Breast epithelium (tissue), 4 donors: ENCODE measurements at places on chromosomes 1 and 21. TPM values are rescaled to one million over a fixed set of nuclear protein-coding genes. Genes with fewer than 3 reads are reported as not detected.

Gene LCE3E
- total RNA-seq = not detected

GRCh38 chr1:24351247-24351646 lies 32.1 kb downstream of the GRHL3 start:
- no peaks in the 10 kb centered on the region for H3K4me1 ChIP-seq
- H3K4me3 ChIP-seq = no peak overlapping the region
- DNase-seq = no peak

DNA sequence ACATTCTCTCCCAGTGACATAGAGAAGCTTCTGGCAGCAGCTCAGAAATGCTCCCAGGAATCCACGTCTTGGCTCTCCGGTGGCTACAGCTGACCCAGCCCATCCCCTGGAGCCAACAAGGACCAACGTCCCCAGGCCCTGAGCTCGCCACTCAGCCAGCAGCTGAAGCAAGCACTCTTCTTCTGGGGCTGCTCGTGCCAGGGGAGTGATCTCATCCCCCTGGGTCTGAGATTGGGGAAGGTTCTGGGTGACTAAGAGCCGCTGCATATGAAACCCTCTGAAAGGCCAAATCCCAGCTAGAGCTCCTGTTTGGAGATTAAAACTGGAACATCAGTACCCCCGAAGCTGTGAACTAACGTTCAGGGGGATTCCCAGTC lies 487.9 kb downstream of the NPHP4 start:
- H3K4me1 ChIP-seq = peaks cover 12% of the 10 kb centered on the region
- no peaks in the 10 kb centered on the region for H3K27me3 ChIP-seq
- peak overlapping the region; percentile 64 for H3K27ac ChIP-seq
- H3K4me3 ChIP-seq = no peak overlapping the region

DNA sequence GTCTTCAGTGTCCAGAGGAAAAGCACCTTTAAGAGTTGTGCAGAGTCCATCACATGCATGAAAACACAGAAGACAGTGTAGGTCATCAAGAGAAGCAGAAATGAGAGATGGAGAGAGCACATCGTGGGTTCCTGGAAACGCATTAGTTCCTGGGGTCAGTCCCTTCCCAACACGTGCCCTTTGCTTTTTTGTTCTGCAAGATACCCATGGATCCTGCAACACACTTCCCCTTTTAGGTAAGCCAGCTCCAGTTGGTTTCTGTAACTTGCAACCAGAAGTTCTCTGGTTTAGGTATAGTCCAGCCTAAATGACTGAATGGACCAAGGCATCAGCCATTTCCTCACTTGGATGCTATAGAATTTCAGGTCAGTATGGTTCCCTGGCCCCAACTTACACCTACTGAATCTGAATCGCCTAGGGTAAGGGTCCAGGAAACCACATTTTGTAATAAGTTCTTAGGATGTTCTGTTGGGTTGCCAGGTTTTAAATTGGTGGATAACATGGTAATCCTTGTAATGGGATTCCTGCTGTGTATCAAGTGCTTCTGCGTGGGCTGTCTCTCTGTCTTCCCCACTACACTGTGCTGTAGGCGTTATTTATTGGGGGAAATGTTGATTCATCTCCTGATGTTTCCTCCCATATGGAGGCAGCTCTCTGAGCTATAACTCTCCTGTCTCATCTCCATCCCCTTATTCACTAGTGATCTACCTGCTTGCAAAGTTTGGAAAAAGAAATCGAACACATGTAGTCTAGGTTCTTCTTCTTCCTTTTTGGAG lies 230.6 kb downstream of the TNR start:
- DNase-seq = no peak
- no peak overlapping the region for H3K4me3 ChIP-seq
- no peaks in the 10 kb centered on the region for H3K27me3 ChIP-seq
- H3K27ac ChIP-seq = no peak overlapping the region
- no peaks in the 10 kb centered on the region for H3K4me1 ChIP-seq
- no peaks in the 10 kb centered on the region for H3K36me3 ChIP-seq

Gene SYT2
- total RNA-seq = under 0.01 TPM

Gene PI4KB
- 91.8 TPM for total RNA-seq

DNA sequence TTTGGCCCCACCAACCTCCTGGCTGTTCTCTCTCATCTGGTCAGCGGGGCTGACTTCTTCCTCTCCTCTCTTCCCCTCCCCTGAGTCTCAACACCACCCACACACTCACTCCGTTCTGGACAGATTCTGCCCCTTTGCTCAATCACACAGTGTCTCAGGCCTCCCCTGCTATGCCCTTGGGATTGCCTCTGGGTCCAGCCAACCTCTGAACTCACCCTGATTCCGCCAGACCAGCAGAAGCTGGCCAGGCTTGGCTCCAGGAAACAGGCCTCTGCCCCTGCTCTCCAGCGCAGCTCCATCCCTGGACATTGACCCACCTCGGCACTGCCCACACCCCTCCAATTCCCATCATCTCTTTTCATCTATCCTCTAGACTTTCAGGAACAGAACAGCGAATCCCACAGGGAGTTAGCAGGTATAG lies 22.1 kb downstream of the AHDC1 start:
- no peak overlapping the region for H3K4me3 ChIP-seq
- H3K27ac ChIP-seq = peak overlapping the region; percentile 62
- no peak for DNase-seq
- no peaks in the 10 kb centered on the region for H3K27me3 ChIP-seq
- H3K4me1 ChIP-seq = no peaks in the 10 kb centered on the region

DNA sequence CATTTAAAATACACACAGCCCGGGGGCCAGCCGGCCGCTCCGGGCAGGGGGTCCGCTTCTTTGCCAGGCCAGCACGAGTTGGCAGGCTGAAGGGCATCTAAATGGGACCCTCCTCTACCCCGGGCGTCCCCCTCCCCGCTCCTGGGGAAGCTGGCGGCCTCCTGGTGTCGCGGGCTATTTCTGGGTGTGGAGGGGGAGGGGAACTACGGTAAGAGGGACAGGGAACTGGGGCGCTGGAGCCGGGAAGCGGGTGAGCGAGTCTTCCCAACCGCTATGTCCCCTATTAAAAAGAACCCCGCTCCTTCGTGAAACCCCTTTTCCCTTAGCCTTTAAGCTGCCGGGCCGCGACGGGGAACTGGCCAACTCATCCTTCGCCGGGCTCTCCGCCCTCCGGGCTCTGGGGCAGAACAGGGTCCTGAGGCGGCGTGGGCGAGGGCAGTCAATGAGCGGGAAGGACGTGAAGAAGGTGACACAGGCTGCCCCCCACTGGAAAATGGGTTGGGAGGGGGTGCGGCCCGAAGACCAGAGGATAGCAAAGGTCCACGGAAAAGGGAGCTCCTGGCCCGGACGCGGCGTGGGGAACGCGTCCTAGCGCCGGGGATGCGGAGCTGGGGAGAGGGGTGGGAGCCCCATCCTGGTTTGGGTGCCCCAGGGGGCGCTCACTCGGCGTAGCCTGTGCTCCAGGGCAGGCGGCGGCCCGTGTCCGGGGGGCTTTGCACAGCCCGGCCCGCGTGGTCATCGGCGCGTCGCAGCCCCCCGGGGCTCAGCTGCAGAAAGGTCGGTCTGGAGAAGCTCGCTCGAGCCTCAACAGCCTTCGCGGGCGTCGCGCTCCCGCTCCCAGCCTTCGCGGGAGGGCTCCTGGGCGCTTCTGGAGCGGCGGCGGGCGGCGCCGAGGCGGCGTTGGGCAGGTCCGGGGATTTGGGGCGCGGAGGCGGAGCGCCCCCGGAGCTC lies 544 bp downstream of the PPM1J start:
- DNase-seq = no peak
- H3K27ac ChIP-seq = peak overlapping the region; percentile 64
- H3K4me3 ChIP-seq = peak overlapping the region; percentile 89
- H3K27me3 ChIP-seq = no peaks in the 10 kb centered on the region
- H3K36me3 ChIP-seq = no peaks in the 10 kb centered on the region

GRCh38 chr1:88741413-88741812 lies 57.3 kb downstream of the PKN2 start:
- H3K27ac ChIP-seq = no peak overlapping the region
- H3K4me1 ChIP-seq = no peaks in the 10 kb centered on the region
- H3K36me3 ChIP-seq = no peaks in the 10 kb centered on the region
- H3K4me3 ChIP-seq = no peak overlapping the region

Gene CCDC185
- total RNA-seq = not detected

Gene TMEM79
- 7.8 TPM for total RNA-seq

DNA sequence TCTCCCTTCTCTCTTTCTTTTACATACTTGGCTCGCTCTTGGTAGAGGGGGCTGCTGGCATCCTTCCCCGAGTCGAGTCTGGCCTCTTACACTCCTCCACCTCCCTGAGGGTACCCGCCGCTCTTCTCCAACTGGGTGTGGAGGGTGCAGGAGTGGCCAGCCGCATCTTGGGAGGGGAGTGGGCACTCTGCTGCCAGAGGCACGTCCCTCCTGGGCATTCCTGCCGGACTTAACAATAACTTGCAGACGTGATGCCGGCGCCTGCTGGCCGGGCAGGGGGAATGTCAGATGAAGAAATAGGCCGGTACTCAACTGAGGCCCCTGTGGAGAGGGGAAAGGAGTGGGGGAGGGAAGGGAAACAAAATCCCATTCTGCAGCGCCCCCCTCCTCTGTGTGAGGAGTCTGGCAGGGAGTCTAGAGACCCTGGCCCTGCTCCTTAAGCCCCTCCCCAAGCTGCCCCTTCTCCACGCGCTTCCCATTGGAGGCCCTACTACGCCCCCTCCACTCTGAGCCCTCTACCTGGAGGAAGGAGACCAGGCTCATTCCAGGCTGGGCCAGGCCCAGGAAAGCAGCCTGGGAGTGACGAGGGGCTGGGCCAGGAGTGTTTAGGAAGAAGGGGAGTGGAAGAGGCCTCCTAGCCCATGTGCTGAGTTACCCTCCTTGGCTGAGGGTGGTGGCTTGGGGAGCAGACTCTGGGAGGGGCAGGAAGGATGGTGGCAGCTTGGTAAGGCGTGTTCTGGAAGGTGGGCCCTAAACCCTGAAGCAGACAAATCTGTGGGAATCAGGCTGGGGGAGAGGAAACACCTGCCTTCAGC lies 1.8 kb downstream of the ATP2B4 start:
- H3K4me1 ChIP-seq = peaks cover 4% of the 10 kb centered on the region
- H3K4me3 ChIP-seq = peak overlapping the region; percentile 63
- DNase-seq = no peak
- no peaks in the 10 kb centered on the region for H3K27me3 ChIP-seq
- no peaks in the 10 kb centered on the region for H3K36me3 ChIP-seq

GRCh38 chr21:44420416-44421205 lies 34.7 kb upstream of the LRRC3 start:
- no peaks in the 10 kb centered on the region for H3K36me3 ChIP-seq
- peaks cover 24% of the 10 kb centered on the region for H3K27me3 ChIP-seq
- no peaks in the 10 kb centered on the region for H3K4me1 ChIP-seq
- H3K4me3 ChIP-seq = no peak overlapping the region

Gene TCHHL1
- not detected for total RNA-seq
